IMR-90 (cell line): ENCODE measurements at places on chromosomes 16 and 17. TPM values are rescaled to one million over a fixed set of nuclear protein-coding genes. Genes with fewer than 3 reads are reported as not detected.

DNA sequence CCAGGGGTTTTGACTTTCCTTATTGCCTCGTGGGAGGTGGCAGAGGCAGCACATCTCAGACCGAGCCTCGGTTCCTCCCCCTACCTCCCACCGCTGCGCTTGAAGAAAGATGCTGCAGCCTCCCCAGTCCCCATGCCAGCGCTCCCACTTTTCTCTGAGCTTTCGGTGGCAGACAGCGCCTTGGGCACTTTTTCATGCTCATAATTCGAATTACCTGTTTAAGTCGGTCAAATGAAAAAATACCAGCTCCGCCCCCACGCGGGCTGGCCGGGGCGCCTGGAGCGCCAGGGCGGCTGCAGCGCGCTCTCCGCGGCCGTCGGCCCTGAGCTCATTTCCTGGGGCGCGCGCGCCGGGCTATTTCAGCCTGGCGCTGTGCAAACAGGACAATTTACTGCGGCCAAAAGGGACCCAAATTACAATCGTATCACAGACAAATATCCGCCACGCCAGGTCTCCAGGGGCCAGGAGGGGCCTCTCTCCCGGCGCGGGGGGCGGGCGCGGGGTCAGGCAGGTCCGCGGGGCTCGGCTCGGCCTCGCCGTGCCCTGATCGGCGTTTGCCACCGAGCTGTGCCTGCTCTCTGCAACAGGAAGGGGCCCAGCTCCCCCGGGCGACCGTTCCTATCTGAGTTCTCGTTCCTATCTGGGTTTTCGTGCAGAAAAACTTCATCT, 45.0 kb downstream of the SOST start:
- no peak for DNase-seq

- peak; percentile 85 for DNase-seq
These were observed 1.0 kb upstream of the ABCC12 start for GRCh38 chr16:48156790-48157209.

The TM4SF5 gene
- total RNA-seq = not detected in 2 replicates

DNA sequence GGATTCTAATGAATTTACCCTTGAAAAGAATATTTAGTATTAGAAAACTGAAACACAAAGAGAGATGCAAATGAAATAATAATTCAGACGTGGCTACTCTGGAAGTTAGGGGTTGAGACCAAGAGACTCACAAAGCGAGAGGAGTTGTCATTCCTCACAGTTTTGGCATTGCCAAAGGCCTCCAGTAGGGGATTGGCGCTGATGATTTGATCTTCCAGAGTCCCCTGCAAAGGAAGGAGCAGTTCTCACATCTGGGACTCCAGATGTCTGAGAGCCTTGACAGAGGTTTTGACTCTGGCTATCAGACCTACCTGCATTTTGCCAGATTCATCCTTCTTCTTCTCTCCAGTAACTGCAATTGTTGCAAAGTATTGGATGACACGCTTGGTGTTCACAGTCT, 6.6 kb downstream of the MYH8 start:
- DNase-seq = no peak

DNA sequence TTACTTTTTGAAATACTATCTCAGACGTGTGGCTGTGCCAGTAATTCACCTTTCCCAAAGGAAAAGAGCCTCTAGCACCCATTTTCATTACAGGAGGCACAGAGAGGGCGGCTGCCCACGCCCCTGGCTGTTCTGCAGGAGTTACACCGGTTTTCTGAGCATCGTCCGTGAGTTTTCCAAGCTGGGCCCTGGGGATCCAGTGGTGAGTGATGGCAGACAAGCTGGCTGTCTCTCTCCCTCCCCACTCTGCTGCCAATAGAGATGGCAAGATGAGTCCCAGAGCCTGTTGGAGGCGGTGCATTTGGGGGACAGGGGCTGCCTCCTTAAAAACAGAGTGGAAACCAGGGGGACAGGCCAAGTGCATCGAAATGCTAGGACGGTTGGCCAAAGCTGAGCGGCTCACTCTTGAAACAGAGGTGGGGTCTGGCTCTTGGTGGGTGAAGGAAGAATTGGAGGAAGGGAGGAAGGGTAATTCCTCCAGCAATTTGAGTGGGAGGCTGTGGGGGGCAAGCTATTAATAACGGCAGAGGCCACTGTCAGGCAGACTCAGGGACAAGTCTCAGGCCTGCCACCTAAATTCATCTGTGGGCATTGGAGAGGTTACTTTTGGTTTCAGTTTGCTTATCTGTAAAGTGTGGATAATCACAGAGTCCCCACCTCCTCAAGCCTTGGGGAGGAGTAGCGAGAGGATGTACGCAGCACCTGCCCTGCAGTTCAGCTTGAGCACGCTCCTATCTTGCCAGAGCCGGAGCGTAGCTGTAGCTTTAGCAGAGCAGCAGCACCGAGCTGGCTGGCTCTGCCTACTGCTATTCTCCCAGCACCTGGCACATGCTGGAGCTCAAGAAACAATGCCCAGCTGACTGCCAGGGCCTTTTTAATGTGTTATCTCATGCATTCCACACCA, 7.5 kb upstream of the NOS2 start:
- no peak for DNase-seq

GRCh38 chr17:76276461-76277299, 11.5 kb downstream of the UBALD2 start:
- peak; percentile 31 for DNase-seq

DNA sequence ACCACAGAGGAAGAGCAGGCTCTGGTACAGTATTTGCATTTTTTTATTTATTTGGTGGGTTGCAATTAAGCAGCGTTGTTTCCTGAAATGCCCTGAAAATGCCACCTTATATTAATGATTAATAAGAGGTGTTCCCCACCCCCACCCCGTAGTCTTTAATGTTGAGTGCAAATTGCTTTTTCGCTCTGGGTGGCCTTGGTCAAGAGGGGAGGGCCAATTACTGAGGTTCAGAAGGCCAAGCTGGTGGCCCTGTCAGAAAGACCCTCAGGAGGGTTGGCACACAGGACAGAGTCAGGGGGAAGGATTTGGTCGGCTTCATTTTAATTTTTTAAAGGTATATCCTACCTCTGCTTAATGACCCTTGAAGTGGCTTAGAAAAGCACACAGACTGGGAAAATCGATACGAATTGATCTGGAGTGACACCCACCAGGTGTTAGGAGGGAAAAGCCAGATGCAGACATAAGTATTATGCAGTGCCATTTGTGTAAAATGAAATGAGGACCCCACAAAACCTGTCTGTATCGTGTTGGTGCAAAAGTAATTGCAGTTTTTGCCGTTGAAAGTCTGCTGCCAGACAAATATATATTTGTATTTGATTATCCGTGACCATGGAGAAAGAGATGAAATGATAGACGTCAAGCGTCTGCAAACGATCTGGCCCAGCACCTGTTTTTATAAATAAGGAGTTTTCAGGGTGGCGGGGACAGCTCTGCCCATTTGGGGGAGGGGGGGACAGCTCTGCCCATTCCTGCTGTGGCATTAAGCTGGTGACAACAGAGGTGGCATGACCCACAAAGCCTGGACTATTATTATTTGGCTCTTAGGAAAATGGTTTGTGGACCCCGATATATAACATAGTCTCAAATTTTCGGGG, 143.8 kb upstream of the PLCG2 start:
- no peak for DNase-seq

The KRT32 gene
- not detected in 2 replicates for total RNA-seq

- no peak for DNase-seq
These were observed 104.1 kb downstream of the CDH13 start for GRCh38 chr16:82730901-82731300.

The ACOX1 gene
- total RNA-seq = 61.9 and 94.8 TPM in 2 replicates

DNA sequence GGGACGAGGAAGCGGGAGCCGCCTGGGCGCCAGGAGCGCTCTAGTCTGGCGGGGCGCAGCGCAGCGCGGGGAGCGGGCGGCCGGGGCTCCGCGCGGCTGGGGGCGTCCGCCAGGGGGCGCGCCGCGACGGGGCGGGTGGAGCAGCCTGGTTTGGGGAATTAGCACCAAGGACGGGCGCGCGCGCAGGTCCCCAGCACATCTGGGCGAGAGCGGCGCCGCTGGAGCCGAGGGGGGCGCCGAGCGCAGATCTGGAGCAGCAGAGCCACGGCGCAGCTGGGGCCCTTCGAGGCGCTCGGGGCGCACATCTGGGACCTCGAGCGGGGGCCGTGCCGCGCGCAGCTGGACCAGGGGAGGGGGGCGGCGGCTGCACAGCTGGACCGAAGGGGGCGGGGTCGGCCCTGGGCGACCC, at the start of gene NXPH3:
TSS of gene NXPH3 (plus strand) at position 193 of the 409 bp plus-strand sequence. CDS start 349 bp downstream, outside the sequence.
- DNase-seq = peak; percentile 19

GRCh38 chr17:28906276-28906675, 3.4 kb upstream of the DHRS13 start:
- no peak for DNase-seq

DNA sequence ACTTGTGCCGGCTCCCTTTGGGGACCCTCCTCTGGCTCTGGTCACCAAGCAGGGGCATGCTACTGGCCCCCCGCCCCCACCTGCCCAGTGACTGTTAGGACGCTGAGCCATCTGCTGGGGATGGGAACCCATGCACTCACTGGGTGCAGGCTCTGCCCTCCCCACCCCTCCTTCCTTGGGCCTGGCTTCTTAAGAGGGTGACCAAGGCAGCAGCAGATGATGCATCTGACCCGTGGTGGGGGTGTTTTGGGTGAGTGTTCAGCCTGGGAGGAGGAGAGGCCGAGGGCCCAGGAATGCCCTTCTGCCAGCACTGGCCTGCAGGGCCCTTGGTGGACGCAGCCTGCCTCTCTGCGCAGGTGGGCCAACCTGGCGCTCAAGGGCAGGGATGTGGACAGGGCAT, 19.2 kb upstream of the MTSS2 start:
- DNase-seq = peak; percentile 47
